Jurkat, Clone E6-1 (cell line): ENCODE measurements at places on chromosomes 7 and 10.

GRCh38 chr10:96413151-96413787, 54.5 kb upstream of the OPALIN start:
- no peak for DNase-seq

GRCh38 chr10:131772441-131772840, 128.4 kb upstream of the PPP2R2D start:
- no peak for DNase-seq

DNA sequence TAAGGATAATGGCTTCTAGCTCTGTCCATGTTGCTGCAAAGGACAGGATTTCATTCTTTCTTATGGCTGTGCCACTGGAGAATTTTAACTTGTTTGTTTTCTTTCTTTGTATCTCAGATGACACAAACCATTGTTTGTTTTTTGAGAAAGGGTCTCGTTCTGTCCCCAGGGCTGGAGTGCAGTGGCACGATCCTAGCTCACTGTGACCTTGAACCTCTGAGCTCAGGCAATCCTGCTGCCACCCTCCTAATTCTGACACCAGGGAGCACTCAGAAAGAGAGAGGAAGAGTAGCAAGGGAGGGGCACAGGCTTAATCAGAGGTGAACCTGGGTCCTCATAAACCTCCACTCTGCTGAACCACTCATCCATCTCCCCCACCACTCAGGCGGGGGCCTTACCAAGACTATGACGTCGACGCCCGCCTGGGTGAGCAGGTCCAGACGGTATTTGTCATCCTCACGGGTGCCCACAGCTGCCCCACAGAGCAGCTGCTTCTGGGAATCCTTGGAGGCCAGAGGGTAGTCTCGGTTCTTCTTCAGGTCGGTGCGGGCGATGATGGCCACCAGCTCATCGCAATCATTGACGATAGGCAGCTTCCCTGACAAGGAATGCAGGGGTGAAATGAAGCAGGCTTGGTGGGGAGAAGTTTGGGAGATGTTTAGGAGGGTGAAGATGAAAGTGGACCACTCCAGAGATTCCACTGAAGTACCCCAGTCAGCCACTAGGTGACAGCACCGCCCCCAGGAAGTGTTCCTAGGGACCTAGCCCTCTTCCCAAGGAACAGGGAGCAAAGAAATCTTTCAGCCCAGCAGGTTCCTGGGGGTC, 11.6 kb downstream of the IMPDH1 start:
- DNase-seq, result no peak

DNA sequence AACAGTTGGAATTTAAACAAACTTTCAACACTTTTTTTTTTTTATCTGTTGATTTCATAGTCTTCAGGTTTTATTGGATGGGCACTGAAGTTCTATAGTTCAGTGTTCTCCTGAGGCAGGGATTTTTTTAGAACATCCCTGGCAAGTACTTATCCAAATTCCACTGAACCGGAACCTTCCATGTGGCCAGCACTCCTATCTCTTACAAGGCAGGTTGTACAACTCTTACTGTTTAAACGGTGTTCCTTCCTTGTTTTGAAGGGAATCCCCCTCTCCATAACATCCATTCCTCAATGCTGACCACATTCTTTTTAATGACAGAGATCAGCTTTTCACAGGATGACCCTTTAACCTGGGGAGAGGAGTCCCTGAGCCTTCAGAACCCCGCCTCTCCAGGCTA, 238.9 kb upstream of the CTBP2 start:
- no peak for DNase-seq

DNA sequence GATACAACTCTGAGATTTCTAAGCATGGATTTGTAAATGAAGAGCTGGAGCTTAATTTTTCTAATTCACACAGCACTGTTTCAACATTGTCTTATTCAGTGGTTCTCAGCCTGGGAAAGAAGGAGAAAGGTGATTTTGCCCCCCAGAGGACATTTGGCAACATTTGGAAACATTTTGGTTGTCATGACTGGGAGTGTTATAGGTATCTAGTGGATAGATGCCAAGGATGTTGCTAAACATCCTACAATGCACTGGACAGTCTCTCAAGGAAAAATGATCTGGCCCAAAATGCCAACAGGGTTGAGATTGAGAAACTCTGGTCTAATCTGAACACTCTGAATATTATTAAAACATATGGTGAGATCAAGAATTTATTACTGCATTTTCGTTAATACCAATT, 3.8 kb upstream of the CAV2 start:
- no peak for DNase-seq

DNA sequence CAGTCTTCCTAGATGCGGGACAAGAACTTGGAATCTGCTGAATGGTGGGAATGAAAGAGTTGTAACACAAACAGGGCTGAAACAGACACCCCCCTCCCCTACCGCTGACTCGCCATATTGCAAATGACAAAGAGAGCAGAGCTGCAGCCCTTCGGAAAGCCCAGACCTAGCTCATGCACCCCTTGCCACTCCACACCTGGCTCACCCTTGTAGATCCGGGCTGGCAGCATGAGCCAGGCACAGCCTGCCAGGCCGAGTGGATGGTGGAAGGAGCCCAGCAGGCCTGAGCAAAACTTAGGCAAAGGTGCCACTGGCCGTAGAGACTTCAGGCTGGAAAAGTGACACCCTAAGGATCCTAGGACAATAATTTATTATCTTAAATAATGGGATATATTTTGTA, 237.4 kb upstream of the SEMA3D start:
- DNase-seq, result no peak

DNA sequence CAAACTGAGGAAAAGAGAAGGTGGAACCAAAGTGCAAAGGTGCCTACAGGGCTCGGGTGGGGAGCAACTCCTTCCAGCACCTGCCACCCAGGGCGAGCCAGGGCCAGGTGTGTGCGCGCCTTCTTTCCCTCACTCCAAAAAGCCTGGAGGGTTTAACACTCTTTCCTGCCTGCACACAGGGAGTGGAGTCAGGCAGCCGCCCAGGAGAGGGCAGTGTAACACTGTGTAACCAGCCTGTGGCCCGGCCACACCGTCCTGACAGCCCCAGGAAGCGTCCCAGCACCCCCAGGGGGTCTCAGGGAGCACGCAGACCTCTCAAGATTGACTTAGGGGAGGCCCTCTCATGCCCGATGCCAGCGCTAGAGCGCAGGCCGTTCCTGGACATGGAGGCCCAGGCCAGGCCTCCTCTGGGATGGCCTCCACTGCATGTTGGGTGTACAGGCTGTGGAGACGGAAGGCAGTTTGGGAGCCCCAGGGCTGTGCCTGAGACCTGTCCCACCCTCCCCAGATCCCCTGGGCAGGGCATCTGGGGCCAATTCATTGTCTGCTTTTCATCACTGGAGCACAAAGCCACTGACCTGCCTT, 13.4 kb downstream of the BRI3 start:
- no peak for DNase-seq

GRCh38 chr7:71625545-71625944, 493.6 kb downstream of the GALNT17 start:
- DNase-seq, result no peak

GRCh38 chr7:17696422-17696821, 243.9 kb downstream of the SNX13 start:
- no peak for DNase-seq

- DNase-seq, result peak; percentile 31
Measured at GRCh38 chr7:50552921-50553320, 12.3 kb downstream of the DDC start.

GRCh38 chr10:17671307-17671706, 27.4 kb downstream of the STAM start:
- DNase-seq, result no peak

- DNase-seq, result no peak
Measured at GRCh38 chr10:108582387-108582786, 1340.9 kb downstream of the XPNPEP1 start.

GRCh38 chr10:31278279-31278941, 40.6 kb upstream of the ZEB1 start:
- no peak for DNase-seq

- DNase-seq, result no peak
Measured at GRCh38 chr7:111232249-111233084, 141.5 kb downstream of the LRRN3 start.

DNA sequence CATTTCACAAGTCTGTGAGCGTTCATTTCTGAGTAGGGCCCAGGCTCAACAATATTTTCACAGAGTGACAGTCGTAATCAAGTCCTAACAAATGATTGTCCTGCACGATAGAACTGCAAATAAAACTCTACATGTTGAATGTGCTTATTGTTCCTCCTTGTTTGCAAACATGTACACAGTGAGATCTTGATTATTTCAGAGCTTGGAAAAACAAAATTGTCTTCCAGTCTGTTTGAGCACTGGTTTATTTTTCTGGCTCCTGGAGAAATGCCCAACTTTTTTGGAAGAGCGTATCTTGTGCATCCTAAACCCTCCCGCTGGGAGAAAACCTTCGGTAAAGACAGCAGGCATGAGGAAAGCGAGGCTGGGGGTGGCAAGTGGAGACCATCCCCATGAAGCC, 91.1 kb downstream of the TEX36 start:
- no peak for DNase-seq

DNA sequence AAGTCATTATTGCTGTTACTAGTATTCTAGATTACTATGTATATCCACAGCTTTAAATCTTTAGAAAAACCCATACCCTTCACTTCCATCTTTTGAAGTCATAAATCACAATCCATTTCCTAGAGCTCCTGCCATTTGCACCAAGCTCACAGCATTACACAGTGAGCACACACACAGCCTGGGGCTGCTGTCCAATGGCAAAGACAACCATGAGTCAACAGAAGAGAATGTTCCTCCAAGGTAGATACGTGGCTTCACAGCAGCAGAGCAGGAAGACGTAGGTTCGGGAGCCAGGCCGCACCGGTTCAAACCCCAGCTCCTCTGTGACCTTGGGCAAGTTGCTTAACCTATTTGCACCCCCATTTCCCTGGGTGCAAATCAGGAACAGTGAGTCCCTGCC, 234.6 kb downstream of the DIP2C start:
- DNase-seq, result no peak

DNA sequence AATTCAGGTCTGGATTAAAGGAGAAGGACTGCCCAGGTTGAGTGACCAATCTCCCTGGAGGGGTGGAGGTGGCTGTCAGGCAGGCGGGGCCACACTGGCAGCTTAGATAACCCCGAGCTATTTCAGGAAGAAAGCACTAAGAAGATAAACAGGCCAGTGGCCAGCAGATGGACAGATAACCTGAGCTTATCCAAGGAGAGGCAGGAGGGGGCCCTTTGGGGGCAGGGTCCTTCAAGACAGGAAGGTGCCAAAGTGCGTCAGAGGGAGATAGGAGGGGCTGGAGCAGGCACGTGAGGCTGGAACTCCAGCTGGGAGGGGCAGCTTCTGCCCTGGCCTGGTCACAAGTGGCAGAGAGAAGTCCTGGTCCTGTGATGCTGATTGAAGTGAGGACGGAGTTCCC, 29.8 kb upstream of the PODXL start:
- no peak for DNase-seq

DNA sequence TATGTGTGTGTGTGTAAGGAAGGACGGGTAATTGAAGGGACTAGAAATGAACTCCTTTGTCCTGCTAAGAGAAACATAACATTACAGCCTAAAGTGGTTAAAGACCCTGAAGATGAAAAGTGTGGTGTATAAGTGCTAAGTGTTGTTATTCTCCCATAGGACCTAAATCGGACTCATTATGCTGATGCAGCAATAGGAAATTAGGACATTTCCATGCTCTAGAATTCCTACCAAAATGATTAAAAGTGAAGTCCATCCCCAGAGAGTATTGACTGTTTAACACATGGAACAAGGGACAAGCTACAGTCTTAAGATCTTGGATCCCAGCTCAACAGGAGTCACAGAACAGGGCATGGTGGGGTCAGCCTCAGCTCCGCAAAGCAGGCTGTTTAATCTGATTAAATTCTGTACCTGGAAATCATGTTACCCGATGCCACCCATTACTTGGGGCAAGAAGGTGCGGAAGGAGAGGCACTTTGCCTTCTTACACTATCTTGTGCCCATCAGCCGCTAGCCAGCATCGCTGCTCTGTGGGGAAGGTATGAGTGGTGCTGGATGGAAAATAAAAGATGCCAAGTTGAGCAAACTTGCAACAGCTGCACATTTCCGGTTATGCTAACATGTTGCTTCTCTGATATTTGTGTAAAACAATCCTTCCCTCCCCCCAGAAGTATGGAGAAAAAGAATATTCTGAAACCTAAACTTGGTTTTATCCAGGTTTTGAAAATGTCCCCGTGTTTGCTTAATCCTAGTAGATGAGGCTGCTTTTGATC, 100.5 kb downstream of the CREB5 start:
- DNase-seq, result no peak

DNA sequence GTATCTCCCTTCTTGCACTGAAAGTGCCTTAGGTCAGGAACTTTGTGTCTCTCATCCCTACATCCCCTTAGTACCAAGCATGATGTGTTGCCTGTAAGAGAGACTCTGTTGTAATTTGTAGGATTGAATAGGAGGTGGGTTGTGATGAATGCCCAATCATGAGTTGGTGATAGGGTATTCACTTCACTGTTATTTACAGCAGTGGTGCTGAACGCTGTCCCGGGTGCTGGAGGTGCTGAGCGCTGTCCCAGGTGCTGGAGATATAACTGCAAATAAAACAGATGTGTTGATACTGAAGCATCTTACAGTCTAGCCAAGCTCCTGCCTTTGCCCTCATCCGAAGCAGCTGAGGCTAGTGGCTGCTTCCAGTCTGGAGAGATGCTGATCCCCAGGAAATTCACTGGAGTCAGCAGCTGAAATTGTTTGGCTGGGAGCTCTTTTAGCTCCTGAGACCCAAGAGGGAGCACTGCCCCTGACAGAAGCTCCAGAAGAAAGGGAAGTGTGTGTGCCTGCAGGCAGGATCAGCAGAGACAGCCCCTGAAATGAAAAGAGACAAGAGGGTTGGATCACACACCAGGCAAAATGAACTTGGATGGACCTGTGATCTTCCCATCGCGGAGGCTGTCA, 183.4 kb downstream of the SORCS3 start:
- peak; percentile 48 for DNase-seq

- peak; percentile 63 for DNase-seq
Measured at GRCh38 chr7:150876817-150877526, 24.7 kb downstream of the AOC1 start.

- DNase-seq, result no peak
Measured at GRCh38 chr7:7829667-7830066, 111.3 kb upstream of the RPA3 start.

GRCh38 chr7:114422507-114423501, 8.2 kb downstream of the FOXP2 start:
- no peak for DNase-seq

GRCh38 chr7:50826371-50827172, 43.9 kb upstream of the GRB10 start:
- DNase-seq, result no peak

GRCh38 chr7:158959954-158960353, 103.6 kb downstream of the DYNC2I1 start:
- DNase-seq, result no peak

GRCh38 chr7:36430186-36430585, 40.5 kb downstream of the ANLN start:
- DNase-seq, result no peak

DNA sequence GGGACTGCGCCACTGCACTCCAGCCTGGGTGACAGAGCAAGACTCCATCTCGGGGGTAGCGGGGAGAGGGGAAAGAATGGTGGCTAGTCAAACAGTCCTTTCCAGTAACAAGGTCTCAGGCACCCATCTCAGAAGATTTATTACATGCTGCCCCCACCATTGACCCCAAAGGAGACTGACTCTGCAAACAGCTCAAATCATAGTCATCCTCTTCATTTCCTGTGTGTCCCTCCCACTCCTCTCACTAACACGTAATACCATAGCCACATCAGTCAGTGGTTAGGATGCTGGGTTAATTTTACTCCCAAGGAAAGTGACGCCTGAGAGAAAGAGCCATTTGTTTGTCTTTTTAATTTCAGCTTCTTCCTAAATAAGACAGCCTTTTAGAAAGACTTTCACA, 56.6 kb upstream of the BET1 start:
- peak; percentile 5 for DNase-seq

GRCh38 chr10:62112300-62112699, 156.3 kb downstream of the RTKN2 start:
- no peak for DNase-seq
